ENCODE measurements at places on chromosomes 12 and 14.

DNA sequence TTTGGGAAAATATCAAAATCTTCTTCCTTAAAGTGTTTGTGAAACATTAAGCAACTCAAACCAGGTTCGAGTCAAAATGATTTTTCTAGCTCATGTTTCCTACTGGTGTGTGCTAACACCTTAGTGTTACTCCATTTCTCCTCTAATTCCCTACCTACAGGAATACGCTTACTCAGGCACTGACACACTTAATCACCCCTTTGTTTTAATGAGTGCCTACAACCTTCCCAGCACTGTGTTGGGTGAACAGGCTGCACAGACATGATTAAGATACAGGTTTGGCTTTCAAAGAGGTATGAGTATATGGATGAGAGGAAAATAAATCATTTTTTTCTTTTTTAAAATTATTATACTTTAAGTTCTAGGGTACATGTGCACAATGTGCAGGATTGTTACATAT lies 15.6 kb upstream of the PZP start:
- DNase-seq, result no peak

GRCh38 chr14:103372017-103372416 lies 13.2 kb upstream of the MARK3 start:
- DNase-seq, result no peak

- no peak for DNase-seq
These were observed 34.1 kb upstream of the NUBPL start for GRCh38 chr14:31527087-31527486.

DNA sequence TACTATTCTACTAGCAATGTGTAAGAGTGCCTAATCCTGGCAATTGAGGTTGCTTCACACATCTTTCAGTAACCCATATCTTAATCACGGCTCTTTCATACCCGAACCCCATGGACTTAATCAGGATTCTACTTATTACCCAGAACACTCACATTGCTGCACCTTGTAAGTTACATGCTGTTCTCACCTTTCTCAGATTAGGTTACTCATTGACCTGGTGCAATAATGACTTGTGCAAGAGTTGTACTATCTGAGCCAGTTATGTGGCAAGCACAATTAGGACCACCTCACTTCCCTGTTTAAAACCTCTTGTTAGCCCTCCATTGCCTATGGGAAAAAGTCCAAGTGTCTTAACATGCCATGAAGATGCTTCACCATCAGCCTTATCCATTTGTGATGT lies 306.7 kb upstream of the E2F7 start:
- no peak for DNase-seq

- DNase-seq, result no peak
These were observed 18.8 kb downstream of the ATP5MC2 start for GRCh38 chr12:53657041-53657440.

DNA sequence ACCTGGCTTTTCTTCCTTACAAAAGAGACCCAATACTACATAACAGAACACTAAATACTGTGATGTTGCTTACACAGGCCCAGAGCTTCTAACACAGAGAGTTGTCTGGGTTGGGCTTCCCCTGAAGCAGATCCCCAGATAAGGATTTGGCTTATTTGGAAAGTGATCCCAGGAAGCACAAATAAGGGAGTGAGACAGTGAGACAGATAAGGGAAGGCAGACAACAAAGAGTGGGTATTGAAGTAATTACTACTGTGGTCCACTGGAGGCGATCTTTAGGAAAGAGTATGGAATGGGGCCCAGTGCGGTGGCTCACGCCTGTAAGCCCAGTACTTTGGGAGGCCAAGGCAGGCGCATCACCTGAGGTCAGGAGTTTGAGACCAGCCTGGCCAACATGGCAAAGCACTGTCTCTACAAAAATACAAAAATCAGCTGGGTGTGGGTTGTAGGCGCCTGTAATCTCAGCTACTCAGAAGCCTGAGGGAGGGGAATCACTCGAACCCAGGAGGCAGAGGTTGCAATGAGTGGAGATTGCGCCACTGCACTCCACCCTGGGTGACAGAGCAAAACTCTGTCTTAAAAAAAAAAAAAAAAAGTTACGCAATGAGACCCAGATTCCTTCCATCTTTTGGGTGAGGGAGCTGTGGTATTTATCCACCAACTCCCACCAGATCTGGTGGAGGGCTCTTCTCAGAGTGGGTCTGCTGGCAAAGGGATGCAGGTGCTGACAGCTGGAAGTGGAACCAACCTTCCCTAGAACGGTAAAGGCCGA lies 10.2 kb upstream of the C12orf43 start:
- DNase-seq, result no peak

DNA sequence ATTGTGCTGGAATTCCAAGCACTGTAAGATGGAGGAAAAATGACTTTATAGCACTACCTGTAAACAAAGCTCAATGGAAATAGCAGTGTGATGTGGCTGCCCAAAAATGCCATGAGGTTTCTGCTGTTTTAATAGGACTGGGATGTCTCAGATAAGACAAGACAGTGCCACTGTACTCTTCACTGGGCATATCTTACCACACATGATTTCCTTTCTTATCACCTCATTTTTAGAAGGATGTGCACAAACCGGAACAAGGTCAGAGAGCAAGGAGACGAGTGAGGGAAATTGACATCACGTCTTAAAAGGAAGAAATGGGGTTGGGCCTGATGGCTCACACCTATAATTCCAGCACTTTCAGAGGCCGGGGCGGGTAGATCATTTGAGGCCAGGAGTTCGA lies 38.4 kb upstream of the FGD4 start:
- no peak for DNase-seq

DNA sequence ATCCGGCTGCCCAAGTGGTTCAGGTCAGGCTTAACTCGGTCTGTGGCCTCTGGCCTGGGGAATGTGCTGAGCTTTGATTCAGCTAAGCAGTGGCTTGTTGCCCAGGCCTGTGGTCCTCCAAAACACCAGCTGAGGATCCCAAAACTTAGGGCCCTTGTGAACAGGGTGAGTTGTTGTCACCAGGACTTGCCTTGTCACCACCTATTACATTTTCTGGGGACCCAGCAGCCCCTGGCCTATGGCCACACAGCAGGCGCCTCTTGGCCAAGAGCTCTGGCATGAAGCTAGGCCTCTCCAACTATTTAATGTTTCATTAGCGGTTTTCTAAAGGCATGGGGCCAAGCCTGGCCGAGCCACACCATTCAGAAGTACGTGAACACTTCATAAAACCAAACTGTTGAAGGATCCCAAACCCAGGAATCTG lies 343.7 kb downstream of the CACNA1C start:
- no peak for DNase-seq

GRCh38 chr12:11158885-11159444 lies 12.0 kb upstream of the SMIM10L1 start:
- DNase-seq, result no peak

DNA sequence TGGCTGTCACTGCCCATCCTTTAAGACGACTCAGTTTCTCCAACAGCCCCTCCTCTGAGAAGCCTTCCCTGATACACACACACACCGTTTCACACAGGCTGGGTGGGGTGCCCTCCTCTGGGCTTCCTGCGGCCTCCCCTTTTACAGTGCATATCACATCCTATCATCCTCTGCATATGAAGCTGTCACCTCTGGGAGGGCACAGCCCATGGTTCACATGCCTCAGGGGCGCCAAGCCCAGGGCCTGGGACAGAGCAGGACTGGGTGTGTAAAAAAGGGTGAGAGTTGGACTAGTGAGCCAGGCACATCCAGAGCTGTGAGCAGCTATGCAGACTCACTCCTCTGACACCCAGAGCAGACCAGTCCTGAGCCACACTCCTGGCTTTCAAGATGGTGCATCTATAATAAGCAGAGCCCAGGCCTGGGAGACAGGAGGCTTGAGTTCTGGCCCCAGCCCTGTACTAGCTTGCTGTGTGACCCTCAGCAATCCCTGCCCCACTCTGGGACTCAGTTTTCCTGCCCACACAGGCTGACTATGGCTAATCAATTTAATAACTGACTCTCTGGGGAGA lies 62.6 kb downstream of the LGMN start:
- no peak for DNase-seq

DNA sequence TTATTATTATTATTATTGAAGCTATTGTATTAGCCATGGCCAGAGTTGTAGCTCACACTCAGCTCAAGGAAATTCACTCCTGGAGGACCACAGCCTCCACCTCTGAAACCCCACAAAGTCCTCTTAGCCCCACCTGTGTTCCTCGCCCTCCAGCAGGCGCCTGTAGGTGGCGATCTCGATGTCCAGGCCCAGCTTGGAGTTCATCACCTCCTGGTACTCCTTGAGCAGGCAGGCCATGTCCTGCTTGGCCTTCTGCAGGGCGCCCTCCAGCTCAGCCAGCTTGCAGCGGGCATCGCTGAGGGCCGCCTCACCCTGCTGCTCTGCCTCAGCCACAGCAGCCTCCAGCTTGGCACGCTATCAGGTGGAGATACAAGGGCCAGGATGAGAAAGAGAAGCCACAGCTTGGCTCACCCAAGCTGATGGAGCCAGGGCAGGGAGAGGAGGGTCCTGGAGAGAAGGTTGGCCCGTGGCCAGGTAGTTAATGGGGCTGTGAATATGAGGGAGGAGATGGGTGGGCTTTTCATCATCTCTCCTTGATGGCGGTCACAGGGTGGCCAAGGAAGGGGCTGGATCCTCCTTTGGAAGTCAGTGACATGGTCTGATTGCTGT lies 5.1 kb downstream of the KRT85 start:
- no peak for DNase-seq

GRCh38 chr12:126668961-126669360 lies 1598.0 kb upstream of the TMEM132C start:
- DNase-seq, result no peak

DNA sequence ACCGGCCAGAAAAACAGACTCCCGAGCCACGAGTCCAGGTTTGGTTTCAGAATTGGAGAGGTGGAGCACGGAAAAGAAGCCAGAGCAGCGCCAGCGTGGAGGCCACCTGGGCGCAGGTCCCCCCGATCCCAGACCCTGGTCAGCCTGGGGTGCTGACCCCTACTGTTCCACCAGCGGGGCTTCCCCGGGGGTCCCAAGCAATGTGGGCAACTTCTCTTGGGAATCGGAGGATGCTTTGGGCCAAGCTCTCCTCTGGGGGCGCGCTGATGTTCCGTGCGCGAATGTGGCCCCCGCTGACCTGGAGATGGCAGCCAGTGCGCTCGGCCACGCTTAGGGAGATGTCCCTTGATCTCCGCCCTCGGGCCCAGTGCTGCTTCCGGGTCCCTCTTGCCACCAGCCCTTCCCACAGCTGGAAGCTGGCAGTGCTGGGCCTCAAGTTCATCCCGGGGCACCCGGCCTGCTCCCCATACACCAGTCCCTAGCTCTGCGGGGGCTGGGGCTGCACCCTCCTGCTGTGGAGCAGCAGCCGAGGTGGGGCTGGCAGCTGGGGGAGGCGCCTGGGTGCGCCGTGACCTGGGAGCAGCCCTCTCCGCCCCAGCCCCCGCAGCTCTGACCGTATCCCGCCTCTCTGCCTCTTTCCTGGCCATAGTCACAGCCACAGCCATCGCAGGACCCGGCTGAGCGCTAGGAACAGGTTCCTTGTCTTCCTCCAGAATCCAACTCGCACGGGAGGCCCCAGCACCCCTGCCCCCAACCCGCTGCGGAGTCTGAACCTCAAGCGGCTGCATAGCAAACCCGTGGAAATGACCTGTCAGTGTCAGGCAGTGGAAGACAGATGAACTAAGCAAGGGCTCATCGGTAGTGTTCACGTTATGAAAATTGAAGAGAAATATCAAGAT lies 91.2 kb downstream of the RCOR1 start:
- DNase-seq, result no peak

DNA sequence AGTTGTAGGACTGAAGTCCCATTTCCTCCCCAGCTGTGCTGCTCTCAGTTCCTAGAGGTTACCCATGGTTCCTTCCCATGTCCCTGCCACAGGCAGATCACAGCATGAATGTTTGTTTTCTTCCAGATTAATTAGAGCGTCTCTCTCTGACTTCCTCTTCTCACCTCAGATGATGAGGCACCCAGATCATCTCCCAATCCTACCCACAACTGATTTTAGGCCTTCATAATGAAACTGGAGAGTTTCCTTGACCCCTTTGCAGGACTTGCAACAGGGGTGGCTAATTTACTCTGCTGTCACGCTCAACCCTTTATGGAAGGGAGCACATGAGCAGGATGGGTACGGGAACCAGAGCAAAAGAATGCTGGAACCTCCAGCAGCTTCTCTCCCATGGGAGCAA lies 32.1 kb upstream of the TXNRD1 start:
- DNase-seq, result no peak

- no peak for DNase-seq
These were observed 53.5 kb downstream of the ETV6 start for GRCh38 chr12:11702959-11703358.

DNA sequence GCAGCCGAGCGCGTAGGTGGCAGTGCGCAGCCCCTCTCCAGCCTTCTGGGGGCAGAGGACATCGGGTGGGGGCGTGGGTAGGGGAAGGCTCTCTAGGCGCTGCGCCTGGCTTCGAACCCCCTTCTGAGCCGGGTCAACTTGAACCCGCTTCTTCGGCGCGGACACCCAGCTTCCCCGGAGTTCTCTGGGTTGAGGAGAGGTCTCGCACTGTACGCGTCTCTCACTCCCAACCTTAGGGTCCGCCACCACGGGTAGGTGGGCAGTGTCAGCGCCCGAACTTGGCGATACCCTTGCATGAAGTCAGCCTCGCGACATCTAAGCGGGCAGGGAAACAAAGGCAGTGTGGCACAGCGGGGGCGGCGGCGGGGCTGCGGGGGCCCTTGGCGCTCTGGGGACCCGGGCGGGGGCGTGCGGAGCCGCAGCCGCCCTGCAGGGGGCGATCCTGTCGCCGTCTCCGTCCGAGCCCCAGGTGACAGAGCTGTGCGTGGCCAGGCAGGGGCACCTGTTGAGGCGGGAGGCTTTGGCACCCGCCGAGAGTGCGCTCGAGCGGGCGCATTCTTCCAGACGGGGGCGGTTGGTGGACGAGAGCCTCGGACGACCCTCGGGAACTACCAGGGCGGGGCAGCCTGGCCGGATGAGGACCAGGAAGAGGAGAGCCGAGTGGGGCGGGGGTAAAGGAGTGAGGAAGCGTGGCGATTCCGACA lies 1.1 kb downstream of the GALNT16 start:
- DNase-seq, result peak; percentile 5

- no peak for DNase-seq
These were observed 1.8 kb downstream of the B3GNT4 start for GRCh38 chr12:122205053-122205925.

GRCh38 chr14:99884834-99885648 lies 91.8 kb downstream of the EML1 start:
- DNase-seq, result no peak

GRCh38 chr14:73014105-73014504 lies 12.8 kb downstream of the ZFYVE1 start:
- DNase-seq, result no peak

DNA sequence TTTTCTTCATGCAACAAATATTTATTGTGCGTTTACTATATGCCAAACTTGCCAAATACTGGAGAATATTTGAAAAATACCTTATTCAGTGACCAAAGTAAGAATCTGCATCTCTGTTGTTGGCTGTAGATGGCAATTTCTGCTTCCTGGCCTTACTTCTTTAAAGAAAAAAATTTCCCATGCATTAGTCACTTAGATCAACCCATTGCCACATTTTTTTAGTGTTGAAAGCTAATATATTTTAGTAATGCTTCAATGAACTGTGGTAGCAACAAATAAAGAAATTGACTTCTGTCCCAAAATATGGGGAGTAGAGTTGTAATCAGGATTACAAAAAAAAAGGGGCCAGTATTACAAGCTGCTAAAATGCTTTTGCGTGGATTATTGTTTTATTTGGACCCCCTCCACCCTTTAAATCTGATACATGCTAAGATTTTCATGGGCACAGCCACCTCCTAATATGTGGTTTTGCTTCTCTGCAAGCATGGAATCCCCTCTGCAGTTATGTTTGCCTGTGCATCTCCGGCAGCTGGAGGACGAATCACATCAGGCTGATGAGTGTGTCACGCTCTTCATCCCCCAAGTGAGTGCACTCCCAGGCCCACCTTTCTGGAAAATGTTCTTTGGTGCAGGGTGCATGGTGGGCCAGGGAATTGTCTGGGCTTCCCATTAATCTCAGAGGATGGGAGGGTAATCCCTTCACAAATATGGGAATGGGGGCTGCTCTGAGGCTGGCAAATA lies 38.1 kb upstream of the PTCSC3 start:
- DNase-seq, result no peak
